H4 (cell line): ENCODE measurements at places on chromosomes 3 and 15.

DNA sequence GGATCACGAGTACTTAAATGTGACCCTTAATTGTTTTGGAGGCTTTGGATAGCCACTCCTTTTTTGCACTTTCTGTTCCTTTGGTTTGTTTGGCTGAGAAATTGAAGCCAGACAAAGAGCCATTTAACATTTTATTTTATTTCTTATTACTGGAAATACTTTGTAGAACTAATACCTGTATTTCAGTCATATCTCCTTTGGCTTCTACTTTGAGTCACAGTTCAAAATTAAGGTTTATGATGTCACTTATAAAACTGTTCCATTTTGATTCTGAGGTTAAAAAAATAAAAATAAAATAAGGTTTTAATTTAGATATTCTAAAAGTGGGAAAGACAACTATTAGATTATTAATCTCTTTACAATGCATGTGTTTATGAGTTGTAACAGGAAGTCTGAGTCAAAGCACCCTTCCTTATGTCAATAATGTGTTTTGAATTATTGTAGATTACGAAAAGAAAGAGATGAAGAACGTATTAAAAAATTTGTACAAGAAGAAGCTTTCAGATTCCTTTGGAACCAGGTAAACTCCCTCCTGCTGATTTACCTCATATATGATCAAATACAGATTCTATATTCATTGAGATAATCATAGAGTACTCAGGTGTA is 16.9 kb upstream of the NXPE3 start:
- DNase-seq: no peak

DNA sequence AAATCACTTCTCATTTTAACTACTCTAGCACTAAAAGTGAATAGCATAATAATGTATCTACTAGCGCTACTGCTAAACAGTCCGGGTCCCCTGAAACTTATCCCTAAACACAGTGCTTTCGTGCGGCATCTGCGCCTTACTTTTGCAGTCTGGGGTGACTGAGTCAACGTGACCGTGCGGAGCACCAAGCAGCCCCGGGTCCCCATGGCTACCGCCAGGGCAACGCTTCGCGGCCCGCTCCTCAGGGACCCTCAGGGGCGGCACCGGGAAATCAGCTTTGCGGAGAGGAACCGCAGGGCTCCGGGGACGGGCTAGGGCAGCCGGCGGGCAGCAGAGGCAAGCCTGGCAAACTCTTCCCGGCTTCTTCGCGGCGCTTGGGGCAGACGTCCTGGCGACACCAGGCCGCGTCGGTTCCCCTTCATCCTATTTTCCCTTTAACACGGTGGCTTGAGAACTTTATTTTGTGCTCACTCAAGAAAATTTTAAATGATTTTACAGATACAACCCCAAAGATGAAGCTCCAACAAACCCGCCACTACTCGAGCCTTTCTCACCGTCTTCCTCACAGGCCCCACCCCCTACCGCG is 757 bp upstream of the DIPK2A start:
- DNase-seq: peak; percentile 33

DNA sequence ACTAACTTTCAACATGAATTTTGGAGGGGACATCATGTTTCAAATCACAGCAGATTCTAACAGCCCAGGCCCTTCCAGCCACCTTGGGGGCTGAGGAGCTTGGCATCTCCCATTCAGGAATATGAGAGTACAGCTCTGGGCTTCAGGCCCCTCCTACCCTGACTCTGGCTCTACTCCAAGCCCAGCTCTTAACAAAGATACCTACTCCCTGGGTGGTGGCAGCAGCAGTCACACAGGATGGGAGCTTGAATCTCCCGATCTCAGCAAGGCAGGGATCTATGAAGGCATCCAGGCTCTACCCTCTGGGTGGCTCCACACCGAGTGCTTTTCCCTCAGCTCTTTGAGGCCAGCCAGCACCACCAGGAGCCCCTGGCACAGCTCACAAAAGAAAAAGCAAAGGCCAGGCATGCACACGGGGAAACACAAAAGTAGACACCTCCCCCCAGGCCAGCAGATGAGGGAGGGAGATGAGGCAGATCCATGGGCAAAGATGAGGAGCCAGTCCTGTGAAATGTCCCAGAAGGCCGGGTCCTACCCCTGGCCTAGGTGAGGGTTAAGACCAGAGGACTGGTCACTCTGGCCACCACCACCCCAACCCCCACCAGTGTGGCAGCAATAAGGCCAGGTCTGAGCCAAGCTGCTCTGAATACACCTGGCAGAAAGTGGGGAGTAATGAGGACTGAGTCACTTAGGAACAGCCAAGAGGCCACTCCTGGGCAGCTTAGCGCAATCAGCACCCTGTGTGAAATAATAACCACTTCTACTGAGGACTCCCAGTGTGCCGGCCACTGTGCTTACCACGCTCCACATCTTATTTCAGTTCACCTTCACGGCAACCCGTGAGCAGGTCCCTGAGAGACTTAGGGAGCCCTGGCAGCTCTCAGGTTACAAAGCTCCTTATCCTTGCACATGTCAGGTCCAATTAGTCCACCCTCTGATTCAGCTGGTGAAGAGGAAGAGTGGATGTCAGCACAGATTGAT is 24.3 kb downstream of the PLA2G4F start:
- DNase-seq: no peak

DNA sequence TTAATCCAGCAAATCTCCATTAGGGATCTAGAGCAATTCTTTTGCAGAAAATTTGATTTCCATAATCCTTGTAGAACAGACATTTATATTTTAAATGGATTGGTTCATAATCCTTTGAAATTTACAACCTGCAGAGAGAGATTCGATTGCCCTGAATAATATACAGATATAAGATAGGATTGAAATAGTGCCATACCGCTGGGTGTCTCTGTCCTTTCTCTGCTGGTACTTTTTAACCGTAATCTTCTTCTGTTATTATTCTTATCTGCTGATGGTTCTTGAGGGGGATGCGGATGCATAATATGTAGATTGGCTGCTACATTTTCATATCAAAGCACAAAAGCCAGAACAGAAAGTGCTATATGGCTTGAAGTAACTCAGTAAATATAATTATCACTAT is 182.2 kb downstream of the CFAP20DC start:
- no peak for DNase-seq

- no peak for DNase-seq
Measured at GRCh38 chr15:71565631-71566160, 244.7 kb upstream of the NR2E3 start.

DNA sequence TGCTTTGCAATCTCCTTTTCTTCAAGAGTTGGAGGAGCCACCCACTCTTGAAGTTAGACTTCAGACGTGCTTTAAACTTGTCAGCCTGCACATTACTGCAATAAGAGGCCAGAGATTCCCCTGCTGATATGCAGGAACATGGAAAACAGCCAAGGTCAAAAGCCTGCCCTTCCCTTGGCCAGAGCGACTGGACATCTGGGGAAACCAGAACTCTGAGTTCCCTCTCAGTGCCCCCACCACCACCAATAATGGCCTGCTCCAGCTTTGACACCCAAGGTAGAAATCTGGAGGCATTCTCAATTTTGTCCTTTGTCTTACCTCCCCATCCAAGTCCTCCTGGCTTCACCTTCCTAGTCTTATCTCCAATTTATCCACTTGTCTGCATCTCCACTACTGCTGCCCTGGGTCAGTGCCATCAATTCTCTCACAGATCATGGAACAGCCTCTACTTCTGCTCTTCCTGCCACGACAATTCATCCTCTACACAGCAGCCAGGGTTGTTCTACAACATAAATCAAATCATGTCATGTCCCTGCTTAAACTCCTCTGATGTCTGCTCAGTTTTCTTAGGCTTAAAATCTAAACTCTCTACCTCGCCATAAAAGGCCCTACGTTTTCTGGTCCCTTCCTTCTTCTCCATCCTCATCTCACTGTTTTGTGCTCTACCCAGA is 191.6 kb upstream of the WNT5A start:
- no peak for DNase-seq

- no peak for DNase-seq
Measured at GRCh38 chr3:177448987-177449359, 251.7 kb upstream of the TBL1XR1 start.

DNA sequence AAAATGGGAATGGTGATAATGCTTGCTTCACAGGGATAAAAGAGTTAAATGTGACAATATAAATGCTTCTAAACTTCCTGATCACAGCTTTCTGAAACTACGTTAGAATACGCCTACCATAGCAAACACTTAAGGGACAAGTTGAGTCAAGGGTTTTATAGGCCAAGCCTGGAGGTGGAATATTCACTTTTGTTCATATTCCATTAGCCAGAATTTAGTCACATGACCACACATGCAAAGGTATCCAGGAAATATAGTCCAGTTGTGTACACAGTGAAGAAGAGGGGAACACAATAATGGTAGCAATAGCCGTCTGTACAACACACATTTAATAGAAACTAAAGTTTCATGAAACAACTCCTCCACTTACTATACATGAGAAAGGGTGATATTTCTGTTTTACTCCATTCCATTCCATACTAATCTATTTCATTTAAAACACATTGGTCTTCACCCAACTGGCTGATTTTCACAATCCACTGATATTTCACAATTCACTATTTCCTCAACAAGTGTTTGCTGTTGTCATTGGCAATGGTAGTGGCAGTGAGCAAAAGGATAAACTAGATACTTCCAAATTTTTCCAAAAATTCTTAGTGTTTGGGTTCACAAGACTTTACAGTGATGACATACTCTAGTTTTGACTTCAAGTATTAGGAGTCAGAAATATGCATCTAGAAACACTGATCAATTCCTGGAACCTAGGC is 270.9 kb downstream of the ERC2 start:
- no peak for DNase-seq

GRCh38 chr15:28086175-28086703 is 12.9 kb downstream of the OCA2 start:
- DNase-seq: peak; percentile 24

DNA sequence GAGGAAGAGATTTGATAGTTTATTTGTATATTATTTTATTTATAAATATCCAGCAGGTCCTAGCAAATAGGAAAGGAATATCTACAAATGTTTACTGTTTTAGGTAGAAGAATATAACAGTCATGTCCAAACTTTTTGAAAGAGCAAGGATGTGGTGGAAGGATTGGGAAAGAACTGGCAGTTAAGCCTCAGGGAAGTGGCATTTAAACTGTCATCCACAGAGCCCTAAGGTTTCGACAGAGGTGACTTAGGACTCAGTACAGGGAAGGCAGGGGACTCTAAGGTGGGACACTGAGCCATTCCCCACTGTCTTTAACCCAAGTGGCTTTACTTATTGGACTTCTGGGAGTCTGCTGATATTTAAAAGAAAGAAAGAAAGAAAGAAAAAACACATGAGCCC is 11.8 kb upstream of the TMEM87A start:
- no peak for DNase-seq

DNA sequence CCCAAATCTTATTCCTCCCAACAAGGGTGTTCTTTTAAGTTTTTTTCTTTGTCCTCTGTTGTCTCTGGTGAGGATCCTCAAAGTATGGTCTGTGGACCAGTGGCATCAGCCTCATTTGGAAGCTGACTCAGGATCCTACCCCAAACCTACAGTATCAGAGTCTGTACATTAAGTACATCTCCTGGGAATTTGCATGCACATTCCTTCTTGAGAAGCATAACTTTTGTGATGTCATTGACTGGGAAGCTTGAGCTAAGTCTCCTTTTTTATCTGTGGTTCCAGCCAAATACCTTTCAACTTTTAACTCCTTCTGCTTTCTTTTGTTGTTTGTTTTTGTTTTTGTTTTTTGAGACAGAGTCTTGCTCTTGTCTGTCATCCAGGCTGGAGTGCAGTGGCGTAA is 40.5 kb downstream of the ARMC8 start:
- no peak for DNase-seq
